ENCODE measurements at places on chromosomes 2 and 18. TPM values are rescaled to one million over a fixed set of nuclear protein-coding genes. Genes with fewer than 3 reads are reported as not detected.
A peak's percentile ranks its signal among the peaks of the same experiment; 100 is the strongest.

DNA sequence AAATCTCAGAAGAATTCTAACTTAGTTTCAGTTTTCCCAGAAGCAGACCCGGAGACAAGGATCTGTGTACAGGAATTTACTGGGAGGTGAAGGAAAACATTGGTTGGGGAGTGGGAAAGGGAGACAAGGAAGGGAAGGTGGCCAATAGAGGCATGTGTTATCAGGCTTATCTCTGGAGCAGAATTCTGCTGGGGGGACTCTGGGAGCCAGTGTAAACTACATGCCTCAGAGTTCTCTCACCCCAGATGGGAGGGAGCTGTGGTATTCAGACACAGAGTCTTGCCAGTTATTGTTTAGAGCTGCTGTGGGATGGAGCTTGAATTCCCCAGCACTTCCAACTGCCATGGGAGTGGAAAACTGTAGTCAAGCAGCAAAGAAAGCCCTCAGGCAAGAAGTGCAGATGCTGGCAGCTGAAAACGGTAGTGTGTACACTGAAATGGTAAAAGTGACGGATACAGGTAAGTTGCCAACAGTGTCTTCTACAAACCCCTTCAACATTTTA, 19.0 kb downstream of the DNPEP start:
- DNase-seq: no peak
- H3K36me3 ChIP-seq: peaks cover 3% of the 10 kb centered on the region
- peak overlapping the region; percentile 95 for H3K27ac ChIP-seq
- H3K4me3 ChIP-seq: peak overlapping the region; percentile 48
- H3K4me1 ChIP-seq: peaks cover 15% of the 10 kb centered on the region

BOLL gene
- total RNA-seq: not detected

DNA sequence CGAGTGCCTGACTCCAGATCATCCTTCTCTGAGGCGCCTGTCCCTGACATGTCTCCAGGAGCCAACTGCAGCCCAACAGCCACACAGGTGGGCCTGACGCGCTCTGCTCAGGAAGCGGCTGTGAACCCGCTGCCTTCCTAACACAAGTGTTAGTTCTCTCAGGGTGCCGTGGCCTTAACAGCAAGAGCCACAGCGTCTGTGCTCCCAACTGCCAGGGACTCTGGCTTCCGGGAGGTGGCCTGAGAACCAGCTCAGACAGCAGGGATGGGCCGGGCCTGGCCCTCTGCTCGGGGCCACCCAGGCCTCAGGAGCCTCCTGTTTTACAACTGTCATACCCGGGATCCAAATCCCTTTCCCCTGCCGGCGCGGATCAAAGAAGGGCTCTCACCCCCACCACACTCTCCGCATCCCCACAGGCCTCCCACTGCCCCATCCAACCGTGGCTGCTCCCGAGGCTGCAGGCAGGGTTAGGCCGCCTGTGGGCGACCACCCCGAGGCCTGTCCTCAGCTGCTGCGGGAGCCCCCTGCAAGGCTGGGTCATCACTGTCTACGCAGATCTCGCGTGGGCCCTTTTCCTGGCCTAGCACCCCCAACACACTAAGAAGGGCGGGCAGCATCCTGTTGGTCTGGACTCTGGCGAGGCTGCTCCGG, 114.2 kb upstream of the ZNF236 start:
- peaks cover under 1% of the 10 kb centered on the region for H3K27me3 ChIP-seq
- no peaks in the 10 kb centered on the region for H3K36me3 ChIP-seq
- H3K27ac ChIP-seq: no peak overlapping the region
- no peak overlapping the region for H3K4me3 ChIP-seq
- H3K4me1 ChIP-seq: peaks cover 9% of the 10 kb centered on the region

FIGN gene
- 11.8 TPM for total RNA-seq

TNFRSF11A gene
- total RNA-seq: 0.49 TPM

DYNAP gene
- not detected for total RNA-seq

DSG2 gene
- total RNA-seq: 43.7 TPM

GRCh38 chr2:232539298-232540231, at the start of gene CHRNG:
Gene CHRNG (plus strand): TSS chr2:232539692. CDS start chr2:232539748, 56 bp downstream.
- DNase-seq: peak; percentile 86
- no peaks in the 10 kb centered on the region for H3K4me1 ChIP-seq
- no peak within 1 kb of the TSS for H3K27ac ChIP-seq
- H3K36me3 ChIP-seq: no peaks in the 10 kb centered on the region
- H3K27me3 ChIP-seq: no peaks in the 10 kb centered on the region

RBKS gene
- total RNA-seq: 0.49 TPM

- no peaks in the 10 kb centered on the region for H3K4me1 ChIP-seq
- H3K4me3 ChIP-seq: no peak overlapping the region
- peaks cover 1% of the 10 kb centered on the region for H3K27me3 ChIP-seq
- no peak for DNase-seq
Measured at GRCh38 chr18:36718705-36719328, 110.0 kb downstream of the TPGS2 start.

GRCh38 chr2:181185421-181185820, 205.0 kb downstream of the UBE2E3 start:
- no peak overlapping the region for H3K4me3 ChIP-seq
- DNase-seq: no peak
- H3K36me3 ChIP-seq: no peaks in the 10 kb centered on the region
- no peaks in the 10 kb centered on the region for H3K4me1 ChIP-seq

- H3K4me3 ChIP-seq: no peak overlapping the region
- H3K27ac ChIP-seq: no peak overlapping the region
- H3K36me3 ChIP-seq: no peaks in the 10 kb centered on the region
- no peak for DNase-seq
- no peaks in the 10 kb centered on the region for H3K4me1 ChIP-seq
- peaks cover 13% of the 10 kb centered on the region for H3K27me3 ChIP-seq
Measured at GRCh38 chr2:53067056-53067455, 700.5 kb upstream of the CHAC2 start.

DNA sequence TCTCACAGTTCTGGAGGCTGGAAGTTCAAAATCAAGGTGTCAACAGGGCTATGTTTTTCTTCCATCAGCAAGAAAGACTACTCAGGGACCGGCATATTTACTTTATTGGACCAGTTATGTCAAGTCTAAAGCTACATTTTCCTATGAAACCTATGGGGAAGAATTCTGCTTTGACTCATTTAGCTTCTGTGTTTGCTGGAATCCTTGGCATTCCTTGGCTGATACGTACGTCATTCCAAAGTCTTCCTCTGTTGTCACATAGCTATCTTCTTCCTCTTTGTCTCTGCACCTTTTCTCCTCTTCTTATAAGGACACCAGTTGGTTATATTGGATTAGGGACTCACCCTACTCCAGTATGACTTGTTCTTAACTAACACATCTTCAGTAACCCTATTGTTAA, 137.4 kb upstream of the FBXO11 start:
- no peaks in the 10 kb centered on the region for H3K4me1 ChIP-seq
- no peaks in the 10 kb centered on the region for H3K27me3 ChIP-seq
- no peak overlapping the region for H3K4me3 ChIP-seq
- H3K27ac ChIP-seq: no peak overlapping the region
- no peaks in the 10 kb centered on the region for H3K36me3 ChIP-seq

ALLC gene
- total RNA-seq: not detected

DNA sequence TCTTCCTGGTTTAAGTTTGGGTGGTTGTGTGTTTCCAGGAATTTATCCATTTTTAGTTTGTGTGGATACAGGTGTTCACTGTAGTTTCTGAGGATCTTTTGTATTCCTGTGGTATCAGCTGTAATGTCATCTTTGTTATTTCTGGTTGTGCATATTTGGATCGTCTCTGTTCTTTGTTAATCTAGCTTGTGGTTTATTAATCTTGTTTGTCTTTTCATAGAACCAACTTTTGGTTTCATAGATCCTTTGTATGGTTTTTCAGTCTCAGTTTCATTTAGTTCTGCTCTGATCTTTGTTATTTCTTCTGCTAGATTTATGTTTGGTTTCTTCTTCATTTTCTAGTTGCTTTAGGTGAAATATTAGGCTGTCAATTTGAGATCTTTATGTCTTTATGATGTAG, 202.4 kb upstream of the ZSWIM2 start:
- no peak for DNase-seq
- H3K4me1 ChIP-seq: peaks cover 13% of the 10 kb centered on the region
- H3K4me3 ChIP-seq: no peak overlapping the region
- H3K27ac ChIP-seq: no peak overlapping the region
- H3K36me3 ChIP-seq: peaks cover 13% of the 10 kb centered on the region
- H3K27me3 ChIP-seq: peaks cover 6% of the 10 kb centered on the region

LYPD6B gene
- total RNA-seq: 0.36 TPM

DNA sequence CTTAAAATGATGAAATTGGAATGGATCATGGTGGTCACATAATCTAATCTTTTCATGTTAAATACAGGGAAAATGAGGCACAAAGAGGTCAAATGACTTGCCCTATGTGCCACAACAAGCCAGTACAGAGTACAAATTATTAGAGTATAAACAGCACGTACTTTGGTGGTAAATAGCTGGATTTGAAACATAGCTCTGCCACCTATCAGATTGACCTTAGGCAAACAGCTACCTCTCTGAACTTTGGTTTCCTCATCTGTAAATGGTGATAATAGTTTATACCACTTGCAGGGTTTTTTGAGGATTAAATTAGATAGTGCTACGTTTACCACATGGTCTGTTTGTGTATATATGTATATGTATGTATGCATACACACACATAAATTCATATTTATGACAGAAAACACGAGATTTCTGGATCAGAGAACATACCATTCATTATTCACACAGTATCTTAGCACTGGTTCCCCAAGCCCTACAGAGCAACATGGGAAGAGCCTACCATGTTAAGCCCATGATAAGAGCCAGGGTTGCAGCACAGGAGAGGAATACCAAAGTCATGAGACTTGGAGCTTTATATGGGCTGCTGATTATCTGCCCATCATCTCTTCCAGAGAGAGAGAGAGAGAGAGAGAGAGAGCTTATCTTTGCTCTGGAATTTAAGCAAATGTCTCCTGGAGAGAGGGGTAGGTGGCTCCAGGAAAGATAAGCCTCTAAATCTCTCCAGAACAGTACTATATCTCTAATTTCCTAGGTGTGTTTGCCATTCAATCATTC, 73.5 kb downstream of the MDH1 start:
- H3K27me3 ChIP-seq: no peaks in the 10 kb centered on the region
- no peak for DNase-seq
- peaks cover 31% of the 10 kb centered on the region for H3K4me1 ChIP-seq
- H3K27ac ChIP-seq: no peak overlapping the region
- H3K36me3 ChIP-seq: no peaks in the 10 kb centered on the region

TRIB2 gene
- 40.5 TPM for total RNA-seq

- peaks cover 18% of the 10 kb centered on the region for H3K36me3 ChIP-seq
- H3K27ac ChIP-seq: peak overlapping the region; percentile 96
- DNase-seq: no peak
- peaks cover 89% of the 10 kb centered on the region for H3K4me1 ChIP-seq
- H3K4me3 ChIP-seq: peak overlapping the region; percentile 18
Measured at GRCh38 chr18:48621240-48621639, 82.4 kb downstream of the CTIF start.

DNA sequence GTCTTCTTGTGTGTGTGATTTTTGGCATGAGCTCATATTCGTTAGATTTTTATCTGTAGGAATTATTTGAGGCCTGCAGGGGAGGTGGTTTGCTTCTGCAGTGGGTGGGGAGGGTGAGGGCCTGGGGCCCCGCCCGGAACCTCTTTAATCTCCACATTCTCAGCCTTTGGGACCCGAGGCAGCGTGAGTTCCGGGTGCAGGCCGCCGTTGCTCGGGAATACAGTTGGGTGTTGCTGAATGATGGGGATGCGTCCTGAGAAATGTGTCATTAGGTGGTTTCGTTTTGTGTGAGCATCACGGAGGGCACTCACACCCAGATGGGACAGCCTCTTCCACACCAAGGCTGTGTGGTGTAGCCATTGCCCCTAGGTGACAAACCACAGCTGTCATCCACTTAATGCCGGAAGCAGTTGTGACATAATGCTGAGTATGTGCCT, 13.7 kb upstream of the GAL3ST2 start:
- DNase-seq: peak; percentile 60
- H3K27ac ChIP-seq: no peak overlapping the region
- H3K4me3 ChIP-seq: no peak overlapping the region
- H3K4me1 ChIP-seq: peaks cover 3% of the 10 kb centered on the region
- H3K27me3 ChIP-seq: no peaks in the 10 kb centered on the region

IHH gene
- total RNA-seq: 0.19 TPM

GKN2 gene
- total RNA-seq: not detected

Data from chondrocyte (in vitro differentiated cells).